ENCODE measurements at places on chromosomes 4 and X.
A peak's percentile ranks its signal among the peaks of the same experiment; 100 is the strongest.

DNA sequence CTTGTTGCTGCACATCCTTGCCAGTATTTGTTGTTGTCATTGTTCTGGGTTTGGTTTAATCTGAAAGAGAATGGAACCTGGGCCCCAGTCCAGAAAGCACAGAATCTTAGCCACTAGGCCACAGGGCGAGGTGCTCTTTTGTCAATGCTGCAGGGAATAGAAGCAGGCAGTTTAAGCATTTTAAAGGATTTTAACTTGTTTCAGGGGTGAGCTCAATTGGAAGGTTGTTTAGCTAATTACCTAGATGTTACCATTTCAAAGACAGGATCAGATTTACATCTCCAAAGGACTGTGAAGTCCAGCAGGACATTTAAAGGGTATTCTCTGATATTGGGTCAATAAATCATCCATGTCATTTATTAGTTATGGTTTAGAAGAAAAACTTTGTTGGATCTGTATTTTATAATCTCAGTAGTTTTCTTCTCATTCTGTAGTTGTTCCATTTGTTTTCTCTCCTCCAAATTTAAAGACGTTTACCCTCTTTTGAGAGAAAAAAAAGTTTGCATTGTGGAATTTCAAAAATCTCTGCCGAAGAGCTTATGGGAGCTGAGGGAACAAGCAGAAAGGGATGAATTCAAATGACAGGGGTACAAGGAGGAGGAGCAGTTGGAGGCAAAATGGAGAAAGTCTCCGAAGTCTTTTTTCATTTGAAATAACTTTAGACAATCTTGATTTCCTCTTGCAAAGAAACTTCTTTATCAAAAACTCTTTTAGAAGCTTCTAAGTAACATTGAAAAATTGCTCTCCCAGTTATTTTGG, 57.5 kb upstream of the FAM47C start:
- DNase-seq, result no peak

GRCh38 chr4:7910263-7910896, 29.3 kb downstream of the AFAP1 start:
- no peak for DNase-seq

DNA sequence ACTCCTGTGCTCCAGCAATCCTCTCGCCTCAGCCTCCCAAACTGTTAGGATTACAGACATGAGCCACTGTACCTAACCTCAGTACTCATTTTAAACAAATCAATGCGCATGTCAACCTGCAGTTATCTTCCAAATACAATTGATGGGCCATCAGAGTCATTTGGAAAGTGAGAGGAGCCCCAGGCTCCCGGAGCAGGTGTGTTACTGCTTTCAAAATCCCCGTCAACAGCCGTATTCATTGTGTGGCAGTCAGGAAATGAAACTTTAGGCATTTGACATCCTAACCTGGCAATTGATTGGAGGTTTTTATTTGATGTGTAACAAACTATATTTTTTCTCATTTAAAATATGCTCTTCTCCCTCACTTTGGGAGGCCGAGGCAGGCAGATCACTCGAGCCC, 623.6 kb upstream of the TENM3 start:
- no peak for DNase-seq

DNA sequence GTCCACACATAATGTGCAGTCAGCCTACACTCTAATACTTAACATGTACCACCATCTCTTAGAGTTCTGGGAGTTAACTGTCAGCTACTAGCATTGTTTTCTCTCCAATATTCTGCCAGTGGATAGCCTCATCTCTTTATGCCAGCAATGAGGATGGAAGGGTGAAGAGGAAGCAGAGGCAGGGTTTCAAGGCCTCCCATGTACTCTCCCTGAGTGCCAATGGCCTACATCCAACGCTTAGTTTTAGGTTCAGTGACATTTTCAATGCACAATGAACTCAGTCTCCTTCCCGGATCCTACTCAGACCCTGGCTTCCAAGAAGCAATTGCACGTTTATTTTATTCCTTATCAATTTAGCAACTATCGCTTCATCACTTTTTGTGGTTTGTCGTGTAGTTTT, 686.1 kb downstream of the DMD start:
- DNase-seq, result no peak

DNA sequence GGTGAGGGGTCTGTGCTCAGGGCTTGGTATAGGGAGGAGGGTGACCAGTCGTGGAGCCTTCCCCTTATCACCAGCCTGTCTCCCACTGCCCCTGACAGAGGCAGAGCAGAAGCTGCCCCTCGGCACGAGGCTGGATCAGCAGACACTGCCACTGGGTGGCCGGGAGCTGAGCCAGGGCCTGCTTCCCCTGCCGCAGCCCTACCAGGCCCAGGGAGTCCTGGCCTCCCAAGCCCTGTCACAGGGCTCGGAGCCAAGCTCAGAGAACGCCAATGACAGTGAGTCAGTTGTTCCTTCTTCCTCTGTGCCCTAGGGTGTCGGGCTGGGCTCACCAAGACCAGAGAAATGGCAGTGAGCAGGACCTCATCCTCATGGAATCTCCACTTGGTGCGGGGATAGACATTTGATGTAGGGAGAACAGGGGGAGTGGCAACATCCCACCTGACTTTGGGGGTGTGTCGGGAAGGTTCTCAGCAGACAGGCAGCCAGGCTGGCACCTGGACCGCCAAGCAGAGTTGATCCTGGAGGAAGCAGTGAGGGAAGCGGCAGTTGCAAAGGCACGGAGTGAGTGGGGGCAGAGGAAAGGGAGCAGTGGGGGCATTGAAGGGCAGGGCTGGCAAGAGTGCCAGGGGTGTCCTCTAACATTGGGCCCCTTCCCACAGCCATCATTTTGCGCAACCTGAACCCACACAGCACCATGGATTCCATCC, 14.3 kb upstream of the UBA1 start:
- DNase-seq, result no peak

GRCh38 chr4:25110527-25111329, 49.5 kb downstream of the SEPSECS start:
- DNase-seq, result no peak

GRCh38 chr4:41384992-41385391, 128.3 kb downstream of the UCHL1 start:
- peak; percentile 57 for DNase-seq

GRCh38 chrX:17397074-17397473, 22.1 kb downstream of the NHS start:
- no peak for DNase-seq

GRCh38 chrX:13808293-13808692, 8.6 kb downstream of the GPM6B start:
- no peak for DNase-seq

GRCh38 chr4:168188754-168189153, 96.4 kb downstream of the ANXA10 start:
- no peak for DNase-seq

DNA sequence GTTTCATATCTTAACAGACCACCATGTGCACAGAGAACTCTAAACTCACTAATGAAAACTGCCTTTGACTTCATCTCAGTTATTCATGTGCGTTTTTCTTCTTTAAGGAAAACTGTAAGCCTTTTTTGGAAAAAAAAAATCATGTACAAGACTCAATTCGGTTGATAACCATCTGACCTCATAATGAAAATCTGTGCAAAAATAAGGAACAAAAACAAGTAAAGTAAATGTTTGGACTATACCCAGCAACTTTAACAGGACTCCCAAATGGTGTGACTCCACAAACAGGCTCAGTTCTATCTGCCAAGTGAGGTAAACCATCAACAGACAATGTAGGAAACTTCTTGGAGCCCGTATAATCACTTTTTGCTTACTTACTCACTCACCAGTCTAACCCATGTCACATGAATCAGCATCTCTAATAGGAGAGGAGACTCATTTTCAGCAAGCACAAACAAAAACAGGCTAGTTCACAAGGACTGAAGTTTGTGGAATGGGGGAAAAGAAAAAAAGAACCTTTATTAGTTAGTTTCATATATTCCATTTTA, 9.3 kb downstream of the APOO start:
- DNase-seq, result no peak

DNA sequence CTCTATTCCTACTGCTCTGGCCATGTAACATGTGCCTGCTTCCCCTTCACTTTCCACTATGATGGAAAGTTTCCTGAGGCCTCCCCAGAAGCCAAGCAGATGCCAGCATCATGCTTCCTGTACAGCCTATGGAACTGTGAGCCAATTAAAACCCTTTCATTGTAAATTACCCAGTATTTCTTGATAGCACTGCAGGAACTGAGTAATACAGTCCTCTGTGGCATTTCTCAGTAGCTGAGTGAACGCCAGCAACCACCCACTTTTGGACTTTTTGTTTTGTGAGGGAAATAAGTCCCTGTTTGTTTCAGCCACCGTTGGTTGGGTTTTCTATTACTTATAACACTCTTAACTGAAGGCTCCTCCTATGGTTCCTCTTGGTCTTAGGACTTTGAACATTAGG, 104.1 kb downstream of the C4orf51 start:
- no peak for DNase-seq

DNA sequence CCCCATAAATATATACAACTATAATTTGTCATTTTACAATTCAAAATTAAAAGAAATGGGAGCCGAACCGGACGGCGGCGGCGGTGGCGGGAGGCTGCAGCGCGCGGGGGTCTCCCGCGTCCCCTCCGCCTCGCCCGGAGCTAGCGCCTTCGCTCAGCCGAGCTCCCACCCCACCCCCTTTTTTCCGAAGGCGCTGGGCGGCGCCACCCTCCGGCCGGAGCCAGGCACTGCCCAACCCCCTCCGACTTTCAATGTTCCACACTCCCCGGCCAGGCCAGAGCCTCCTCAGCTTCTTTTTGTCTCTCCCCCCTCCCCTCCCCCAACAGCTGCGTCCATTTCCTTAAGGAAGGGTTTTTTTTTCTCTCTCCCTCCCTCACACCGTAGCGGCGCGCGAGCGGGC, 214.1 kb upstream of the GEMIN8 start:
- no peak for DNase-seq

DNA sequence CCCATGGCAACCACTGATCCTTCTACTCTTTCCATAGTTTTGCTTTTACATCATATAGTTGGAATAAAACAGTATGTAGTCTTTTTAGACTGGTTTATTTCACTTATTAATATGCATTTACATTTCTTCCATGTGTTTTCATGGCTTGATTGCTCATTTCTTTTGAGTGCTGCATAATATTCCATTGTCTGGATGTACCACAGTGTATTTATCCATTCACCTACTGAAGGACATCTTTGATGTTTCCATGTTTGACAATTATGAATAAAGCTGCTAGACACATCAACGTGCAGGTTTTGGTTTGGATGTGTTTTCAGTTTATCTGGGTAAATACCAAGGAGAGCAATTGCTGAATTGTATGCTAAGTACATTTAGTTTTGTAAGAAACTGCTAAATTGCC, 13.7 kb upstream of the GPRASP1 start:
- no peak for DNase-seq

DNA sequence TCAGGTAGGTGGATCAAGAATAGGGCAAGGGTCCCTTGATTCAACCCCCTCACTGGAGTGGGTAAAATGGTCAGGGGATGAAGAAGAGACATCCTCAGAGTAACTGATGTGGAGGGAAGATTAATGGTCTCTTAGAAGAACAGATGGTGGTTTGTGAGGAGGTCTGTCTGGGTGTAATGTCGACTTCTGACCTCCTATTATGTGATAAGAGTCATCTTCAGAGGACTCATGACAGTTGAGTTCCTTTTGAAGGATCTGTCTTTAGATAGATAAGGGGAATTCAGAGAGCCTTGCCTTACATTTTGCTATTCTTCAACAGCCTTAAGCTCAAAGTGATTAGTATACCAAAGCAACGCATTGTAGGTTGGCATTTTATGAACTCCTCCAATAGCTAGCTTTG, 27.1 kb upstream of the MAGEA8 start:
- DNase-seq, result no peak

DNA sequence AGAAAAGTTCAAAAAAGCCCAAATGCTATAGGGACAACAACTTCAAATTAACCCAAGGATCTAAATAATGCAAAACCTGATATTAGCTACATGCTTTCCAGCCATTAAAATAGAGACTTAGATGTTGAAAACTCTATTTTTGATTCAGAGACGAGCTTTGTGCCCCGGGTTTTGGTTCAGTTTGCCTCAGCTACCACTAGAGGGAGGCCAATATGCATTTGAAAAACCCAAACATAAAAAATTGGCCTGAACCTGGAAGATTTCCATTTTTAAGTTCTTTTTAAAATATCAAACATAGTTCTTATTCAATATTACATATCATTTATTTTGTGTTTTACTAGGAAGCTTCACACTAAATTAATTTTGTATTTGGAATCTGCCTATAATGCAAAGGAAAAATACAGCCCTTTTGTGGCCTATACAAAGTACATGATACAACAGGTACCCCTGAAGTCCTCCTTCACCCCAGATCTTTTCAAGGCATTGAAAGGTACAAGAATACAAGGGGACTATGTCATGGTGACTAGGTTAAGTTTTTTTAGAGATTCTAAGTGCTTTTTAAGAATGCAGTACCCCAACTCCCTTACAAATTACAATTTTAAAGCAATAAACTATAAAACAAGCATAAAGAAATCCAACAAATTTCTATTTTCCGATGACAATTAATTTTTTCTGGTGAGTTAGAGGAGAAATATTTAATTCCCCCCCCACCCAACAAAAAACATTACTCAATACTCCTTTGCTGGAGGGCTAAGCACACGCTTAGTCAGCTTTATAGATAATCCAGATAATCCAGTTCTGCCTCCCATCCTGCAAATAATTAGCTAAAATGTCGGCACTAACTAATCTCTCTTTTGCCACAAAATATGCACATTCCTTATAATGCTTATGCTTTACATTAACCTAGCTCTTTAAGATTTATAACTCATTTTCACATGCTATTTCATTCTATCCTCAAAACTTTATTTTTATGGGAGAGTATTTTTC, 97.7 kb upstream of the PTPN13 start:
- DNase-seq, result peak; percentile 74

DNA sequence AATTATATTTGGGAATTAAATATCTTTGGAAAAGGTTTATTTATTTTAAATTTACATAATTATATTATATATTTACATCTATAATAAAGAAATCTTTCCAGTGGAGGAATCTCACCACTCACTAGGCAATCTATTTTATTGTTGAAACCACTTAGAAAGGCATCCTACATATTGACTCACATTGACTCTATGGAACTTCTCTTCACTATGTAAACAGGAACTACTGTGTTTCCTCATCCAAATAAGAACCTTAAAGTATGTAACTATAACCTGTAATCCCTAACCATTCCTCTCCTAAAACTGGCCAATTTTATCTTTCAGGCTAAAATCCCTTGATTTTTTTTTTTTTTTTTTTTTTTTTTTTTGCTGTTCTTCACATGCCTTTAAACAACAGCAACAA, 268.7 kb downstream of the MAPK10 start:
- DNase-seq, result no peak

GRCh38 chrX:3094261-3094660, 53.0 kb downstream of the ARSF start:
- DNase-seq, result no peak

- DNase-seq, result no peak
Measured at GRCh38 chr4:184456337-184456736, 18.0 kb downstream of the IRF2 start.

- no peak for DNase-seq
Measured at GRCh38 chrX:23732704-23733103, 10.4 kb downstream of the ACOT9 start.

GRCh38 chr4:27278615-27279375, 418.2 kb downstream of the STIM2 start:
- DNase-seq, result peak; percentile 65

- no peak for DNase-seq
Measured at GRCh38 chr4:125722009-125722408, 407.3 kb downstream of the FAT4 start.

Data from tongue (tissue), 3 donors.